ENCODE measurements at places on chromosomes 5 and 9. TPM values are rescaled to one million over a fixed set of nuclear protein-coding genes. Genes with fewer than 3 reads are reported as not detected.

GRCh38 chr9:127102788-127103187, 19.6 kb downstream of the ANGPTL2 start:
- peaks cover 1% of the 10 kb centered on the region for H3K4me1 ChIP-seq
- no peaks in the 10 kb centered on the region for H3K36me3 ChIP-seq
- H3K27me3 ChIP-seq = no peaks in the 10 kb centered on the region
- H3K27ac ChIP-seq = no peak overlapping the region
- no peak for DNase-seq

GRCh38 chr5:82160948-82161347, 117.2 kb downstream of the RPS23 start:
- no peaks in the 10 kb centered on the region for H3K27me3 ChIP-seq
- no peak overlapping the region for H3K4me3 ChIP-seq
- peaks cover 19% of the 10 kb centered on the region for H3K4me1 ChIP-seq

Gene ANKRD34B
- 0.17 TPM for total RNA-seq

Gene BTNL3
- total RNA-seq = not detected

DNA sequence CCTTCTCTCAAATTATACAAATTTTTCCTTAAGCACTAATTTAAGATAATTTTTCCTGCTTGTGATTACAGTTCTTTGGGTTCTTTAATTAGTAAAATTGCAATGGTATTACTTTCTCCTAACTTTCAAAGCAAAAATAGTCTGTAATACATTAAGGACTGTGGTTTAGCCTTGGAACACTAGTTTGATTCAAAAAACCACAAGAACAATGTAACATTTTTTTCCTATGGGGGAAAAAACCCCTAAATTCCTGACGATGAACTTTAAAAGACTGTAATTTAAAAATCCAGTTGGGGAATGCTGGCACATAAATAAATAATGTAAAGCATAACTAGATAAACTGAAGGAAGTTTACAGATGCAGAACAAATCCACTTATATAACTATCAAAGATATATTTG, 65.3 kb downstream of the CDC14B start:
- peaks cover 19% of the 10 kb centered on the region for H3K4me1 ChIP-seq
- no peak for DNase-seq
- H3K27ac ChIP-seq = no peak overlapping the region
- no peak overlapping the region for H3K4me3 ChIP-seq
- H3K36me3 ChIP-seq = peaks cover 3% of the 10 kb centered on the region
- no peaks in the 10 kb centered on the region for H3K27me3 ChIP-seq

Gene CDC25C
- 11.5 TPM for total RNA-seq

Gene ANGPTL2
- 5.3 TPM for total RNA-seq

DNA sequence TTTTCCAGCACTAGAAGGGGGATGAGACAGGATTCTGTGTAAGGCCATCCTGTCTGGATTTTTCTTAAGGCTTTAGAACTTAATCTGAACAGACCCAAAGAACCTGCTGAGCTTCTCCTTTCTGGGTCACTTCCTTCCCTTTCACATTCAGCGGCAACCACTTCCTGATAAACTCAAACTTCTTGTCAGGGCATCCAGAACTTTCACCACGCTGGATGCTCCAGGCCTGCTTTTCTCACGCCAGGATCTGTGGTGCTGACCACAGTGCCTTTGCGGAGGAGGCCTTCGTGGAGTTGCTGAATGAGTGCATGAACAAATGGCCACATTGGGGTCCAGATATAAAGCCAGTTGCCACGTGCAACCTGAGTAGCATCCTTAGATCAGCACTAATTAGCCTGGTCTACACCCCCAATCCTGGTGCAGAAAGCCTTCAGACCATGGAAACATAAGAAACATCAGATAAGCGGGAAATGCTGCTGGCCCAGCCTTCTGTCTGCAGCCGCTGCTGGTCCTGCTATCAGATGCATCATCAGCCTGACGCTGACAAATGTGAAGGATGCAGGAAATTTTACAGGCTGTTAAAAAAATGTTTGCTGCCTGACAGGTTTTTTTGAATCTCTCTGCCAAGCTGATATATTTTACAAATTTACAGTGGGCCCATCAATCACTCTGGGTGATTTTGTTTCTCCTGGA, 75.3 kb upstream of the BARHL1 start:
- peaks cover 55% of the 10 kb centered on the region for H3K27me3 ChIP-seq
- H3K36me3 ChIP-seq = peaks cover 1% of the 10 kb centered on the region
- no peak for DNase-seq
- H3K4me3 ChIP-seq = no peak overlapping the region
- H3K4me1 ChIP-seq = no peaks in the 10 kb centered on the region
- H3K27ac ChIP-seq = no peak overlapping the region

- no peak overlapping the region for H3K27ac ChIP-seq
- peaks cover 7% of the 10 kb centered on the region for H3K4me1 ChIP-seq
- no peak overlapping the region for H3K4me3 ChIP-seq
- H3K36me3 ChIP-seq = no peaks in the 10 kb centered on the region
These were observed 78.0 kb upstream of the LHFPL2 start for GRCh38 chr5:78726571-78726970.

DNA sequence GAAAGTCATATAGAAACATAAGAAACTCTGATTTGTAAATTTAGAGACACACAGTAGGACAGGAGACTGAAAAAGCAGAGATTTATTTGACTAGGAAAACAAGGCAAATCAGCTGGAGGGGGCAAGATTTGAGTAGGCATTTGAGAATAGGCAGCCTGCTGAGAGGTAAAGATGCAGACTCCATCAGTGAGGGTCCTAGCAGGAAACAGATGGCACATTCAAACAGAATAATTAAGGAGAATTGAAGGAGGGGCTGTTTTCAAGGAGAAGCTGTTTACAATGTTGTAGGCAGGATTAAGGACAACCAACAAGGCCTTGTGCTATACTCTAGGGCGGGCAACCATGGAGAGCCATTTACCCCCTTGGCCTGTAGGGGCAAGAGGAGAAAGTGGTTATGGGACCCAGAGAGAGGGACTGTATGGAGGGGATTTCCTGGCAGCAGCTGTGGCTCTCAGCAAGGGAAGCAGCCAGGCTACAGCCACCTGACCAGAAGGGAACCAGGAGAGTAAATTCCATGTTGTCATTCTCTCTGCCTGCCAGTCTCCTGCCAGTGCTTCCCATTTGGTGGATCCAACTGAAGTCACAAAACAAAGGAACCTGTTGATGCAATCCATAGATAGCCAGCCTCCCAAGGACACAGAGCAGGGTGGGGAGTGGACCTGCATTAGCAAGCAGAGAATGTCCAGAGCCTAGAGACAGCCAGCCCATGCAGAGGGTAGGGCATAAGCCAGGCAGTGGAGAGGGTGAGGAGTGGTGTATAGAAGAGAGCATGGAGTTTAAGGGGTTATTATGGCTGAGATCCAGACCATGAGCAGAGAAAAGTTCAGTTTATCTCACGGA, 38.2 kb downstream of the PAPPA start:
- H3K27ac ChIP-seq = no peak overlapping the region
- H3K4me3 ChIP-seq = no peak overlapping the region
- H3K27me3 ChIP-seq = peaks cover 7% of the 10 kb centered on the region
- H3K36me3 ChIP-seq = no peaks in the 10 kb centered on the region
- DNase-seq = no peak

- no peak overlapping the region for H3K27ac ChIP-seq
- H3K36me3 ChIP-seq = no peaks in the 10 kb centered on the region
- peaks cover 77% of the 10 kb centered on the region for H3K27me3 ChIP-seq
- peaks cover 2% of the 10 kb centered on the region for H3K4me1 ChIP-seq
- no peak overlapping the region for H3K4me3 ChIP-seq
- peak; percentile 83 for DNase-seq
These were observed 80.2 kb upstream of the IER5L start for GRCh38 chr9:129258124-129258822.

GRCh38 chr9:23582836-23583235, 243.2 kb downstream of the ELAVL2 start:
- no peak for DNase-seq
- H3K4me1 ChIP-seq = peaks cover 3% of the 10 kb centered on the region
- H3K27me3 ChIP-seq = no peaks in the 10 kb centered on the region
- no peak overlapping the region for H3K4me3 ChIP-seq
- H3K36me3 ChIP-seq = no peaks in the 10 kb centered on the region

GRCh38 chr9:12091865-12092527, 601.2 kb upstream of the TYRP1 start:
- H3K4me3 ChIP-seq = no peak overlapping the region
- no peak overlapping the region for H3K27ac ChIP-seq
- no peak for DNase-seq
- H3K4me1 ChIP-seq = peaks cover 1% of the 10 kb centered on the region

Gene NTRK2
- total RNA-seq = 4.7 TPM

Gene SHLD3
- 4.2 TPM for total RNA-seq

Gene PLPPR1
- 12.2 TPM for total RNA-seq

DNA sequence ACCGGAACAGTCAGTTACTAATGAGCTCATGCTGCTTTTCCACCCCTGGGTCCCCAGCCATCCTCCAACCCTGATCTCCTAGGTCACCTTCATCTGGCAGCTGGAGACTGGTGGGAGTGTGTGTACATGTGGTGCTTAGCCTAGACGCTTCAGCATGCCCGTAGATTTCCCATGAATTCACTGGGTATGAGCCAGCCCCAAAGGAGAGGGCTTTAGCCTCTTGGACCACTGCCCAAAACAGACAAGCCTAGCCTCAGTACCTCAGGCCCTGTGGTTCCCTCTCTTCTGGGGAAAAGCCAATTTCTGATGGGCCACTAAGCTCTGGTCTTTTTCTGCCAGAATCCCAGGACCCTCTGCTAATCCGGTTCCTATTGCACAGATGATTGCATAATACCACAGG, 48.0 kb upstream of the ASTN2 start:
- H3K36me3 ChIP-seq = no peaks in the 10 kb centered on the region
- no peak for DNase-seq
- no peak overlapping the region for H3K4me3 ChIP-seq
- peaks cover 33% of the 10 kb centered on the region for H3K27me3 ChIP-seq
- no peak overlapping the region for H3K27ac ChIP-seq

- no peaks in the 10 kb centered on the region for H3K36me3 ChIP-seq
- H3K27me3 ChIP-seq = no peaks in the 10 kb centered on the region
- no peak overlapping the region for H3K4me3 ChIP-seq
- peak overlapping the region; percentile 25 for H3K27ac ChIP-seq
- peaks cover 6% of the 10 kb centered on the region for H3K4me1 ChIP-seq
These were observed 583.5 kb upstream of the TUSC1 start for GRCh38 chr9:26261503-26262330.

GRCh38 chr5:139064613-139065012, 133.6 kb downstream of the SIL1 start:
- peaks cover 6% of the 10 kb centered on the region for H3K4me1 ChIP-seq
- H3K4me3 ChIP-seq = no peak overlapping the region
- no peaks in the 10 kb centered on the region for H3K36me3 ChIP-seq
- no peaks in the 10 kb centered on the region for H3K27me3 ChIP-seq

GRCh38 chr5:176172246-176172645, 66.0 kb upstream of the SIMC1 start:
- no peak overlapping the region for H3K4me3 ChIP-seq
- H3K4me1 ChIP-seq = no peaks in the 10 kb centered on the region
- peaks cover 66% of the 10 kb centered on the region for H3K27me3 ChIP-seq

- no peak for DNase-seq
- H3K4me3 ChIP-seq = no peak overlapping the region
- H3K27ac ChIP-seq = no peak overlapping the region
- no peaks in the 10 kb centered on the region for H3K4me1 ChIP-seq
These were observed 34.1 kb upstream of the IL31RA start for GRCh38 chr5:55817030-55817429.

GRCh38 chr9:22158927-22159346, 149.8 kb upstream of the CDKN2B start:
- H3K27me3 ChIP-seq = no peaks in the 10 kb centered on the region
- H3K27ac ChIP-seq = no peak overlapping the region
- H3K4me1 ChIP-seq = peaks cover 7% of the 10 kb centered on the region
- no peak overlapping the region for H3K4me3 ChIP-seq

DNA sequence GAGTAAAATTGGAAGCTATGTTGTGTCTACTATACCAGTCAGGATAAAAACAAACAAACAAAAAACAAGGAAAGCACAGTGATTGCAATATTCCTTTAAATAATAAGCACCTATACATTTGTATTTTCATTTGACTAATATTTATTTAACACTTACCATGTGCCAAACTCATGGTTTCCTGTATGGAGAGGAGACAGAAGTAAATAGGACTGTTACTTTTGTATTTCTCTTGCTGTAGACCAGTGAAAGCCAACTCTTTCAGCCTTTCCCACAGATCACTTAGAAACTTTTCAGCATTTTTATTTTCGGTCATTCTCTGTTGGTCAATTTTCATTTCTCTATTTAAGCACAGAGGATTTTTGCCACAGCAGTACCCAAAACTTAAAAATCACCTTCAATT, 4.5 kb downstream of the CMYA5 start:
- no peak overlapping the region for H3K4me3 ChIP-seq
- H3K4me1 ChIP-seq = peaks cover 3% of the 10 kb centered on the region
- no peak for DNase-seq

DNA sequence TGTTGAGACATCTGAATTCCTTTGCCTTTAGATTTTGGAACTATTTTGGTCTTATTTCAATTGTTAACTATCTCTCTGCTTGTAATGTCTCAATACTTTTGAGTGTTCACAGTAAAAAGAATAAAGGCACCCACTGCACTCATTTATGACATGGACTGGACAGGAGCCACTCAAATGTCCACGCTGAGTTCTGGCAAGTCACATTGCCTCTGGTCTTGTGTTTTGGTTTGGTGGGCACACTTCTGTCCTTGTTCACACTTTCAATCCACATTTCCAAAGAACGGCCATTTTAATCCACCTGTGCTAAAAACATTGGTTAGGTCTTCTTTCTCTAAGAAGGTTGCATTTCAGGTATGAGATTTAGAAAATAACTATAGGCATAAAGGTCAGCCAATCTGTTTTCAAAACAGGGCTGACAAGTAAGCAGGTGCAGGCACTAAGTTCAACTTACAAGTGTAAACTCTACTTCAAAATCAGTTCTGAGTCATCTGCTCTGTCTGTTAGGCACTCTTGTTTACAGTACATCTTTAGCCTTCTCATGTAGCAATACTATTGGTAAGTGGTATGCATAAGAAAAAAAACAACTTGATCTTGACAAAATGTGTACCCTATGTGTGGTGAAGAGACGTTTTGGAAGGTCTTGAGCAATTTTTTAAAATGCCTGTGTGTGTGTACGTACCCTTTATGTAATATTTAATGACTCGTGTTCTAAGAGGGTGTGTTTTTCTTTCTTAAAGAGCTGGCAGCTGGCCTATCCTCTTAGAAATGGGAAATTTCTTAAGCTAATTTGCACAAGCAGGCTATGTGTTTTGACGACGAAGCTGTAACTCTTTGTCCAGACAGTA, 31.5 kb upstream of the ZFAND5 start:
- H3K27me3 ChIP-seq = no peaks in the 10 kb centered on the region
- no peak overlapping the region for H3K4me3 ChIP-seq
- no peak for DNase-seq
- no peaks in the 10 kb centered on the region for H3K4me1 ChIP-seq
- H3K36me3 ChIP-seq = no peaks in the 10 kb centered on the region

DNA sequence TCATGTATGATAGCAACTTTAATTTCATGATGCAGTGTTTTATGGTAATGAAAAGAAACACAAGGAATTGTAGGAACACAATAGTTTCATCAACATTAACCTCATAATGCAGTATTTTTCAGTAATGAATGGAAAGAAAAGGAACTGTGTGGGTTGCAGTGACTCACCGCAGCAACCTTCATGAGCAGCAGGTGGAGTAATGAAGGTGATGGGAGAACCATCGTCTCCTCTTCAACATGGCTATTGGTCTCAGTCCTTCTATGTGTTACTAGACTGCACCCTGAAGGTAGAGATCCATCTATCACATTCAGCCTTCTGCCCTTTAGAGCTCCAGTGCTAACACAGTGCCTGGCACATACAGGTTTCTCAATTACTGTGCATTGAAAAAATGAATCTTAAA, 58.0 kb downstream of the TMEM215 start:
- H3K27ac ChIP-seq = no peak overlapping the region
- H3K4me3 ChIP-seq = no peak overlapping the region
- no peaks in the 10 kb centered on the region for H3K36me3 ChIP-seq
- H3K27me3 ChIP-seq = peaks cover 92% of the 10 kb centered on the region
- no peaks in the 10 kb centered on the region for H3K4me1 ChIP-seq

GRCh38 chr9:128374221-128374675, 3.1 kb downstream of the URM1 start:
- H3K27ac ChIP-seq = no peak overlapping the region
- no peak overlapping the region for H3K4me3 ChIP-seq
- no peaks in the 10 kb centered on the region for H3K36me3 ChIP-seq

Gene TMEM232
- 7.1 TPM for total RNA-seq

All from progenitor cell of endocrine pancreas (in vitro differentiated cells).